ENCODE measurements at places on chromosomes 7 and 10. TPM values are rescaled to one million over a fixed set of nuclear protein-coding genes. Genes with fewer than 3 reads are reported as not detected.

The FAM200A gene
- total RNA-seq = 8.8 TPM

- DNase-seq = no peak
Observed at GRCh38 chr7:22052674-22053365, 107.1 kb upstream of the CDCA7L start.

GRCh38 chr7:83267141-83267631, 104.5 kb upstream of the PCLO start:
- DNase-seq = no peak

The MTERF1 gene
- total RNA-seq = 7.2 TPM

The GIMAP1 gene
- total RNA-seq = 4.6 TPM

- DNase-seq = no peak
Observed at GRCh38 chr7:5143935-5144903, 45.8 kb upstream of the WIPI2 start.

The RELN gene
- total RNA-seq = 1.0 TPM

The ACSM6 gene
- 7.7 TPM for total RNA-seq

GRCh38 chr10:62248465-62248864, 20.2 kb downstream of the RTKN2 start:
- no peak for DNase-seq

The IQUB gene
- total RNA-seq = 0.22 TPM

GRCh38 chr7:26348234-26348851, 56.7 kb downstream of the SNX10 start:
- DNase-seq = no peak

- peak; percentile 21 for DNase-seq
Observed at GRCh38 chr10:111086574-111086973, 9.7 kb downstream of the ADRA2A start.

- no peak for DNase-seq
Observed at GRCh38 chr10:70682920-70683600, 10.8 kb downstream of the ADAMTS14 start.

The ADAM22 gene
- 1.3 TPM for total RNA-seq

GRCh38 chr10:72948762-72949161, 5.8 kb downstream of the PLA2G12B start:
- no peak for DNase-seq

DNA sequence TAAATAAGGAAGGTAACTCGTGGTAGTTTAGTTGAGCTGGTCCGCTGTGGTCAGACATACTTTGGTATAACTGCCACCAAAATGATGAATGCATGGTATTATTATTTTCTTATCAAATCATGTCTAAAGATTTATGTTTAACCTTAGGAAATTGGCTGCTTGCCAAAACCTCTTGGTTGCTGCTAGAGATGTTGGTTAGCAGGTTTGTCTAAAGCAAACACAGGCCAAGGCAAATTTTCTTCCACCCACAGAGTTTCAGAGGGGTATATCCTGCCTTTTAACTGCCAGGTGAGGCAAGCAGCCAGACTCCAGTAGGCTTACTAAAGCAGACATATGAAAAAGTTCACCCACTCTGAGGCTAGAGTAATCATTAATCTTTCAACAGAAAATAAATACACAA, 101.4 kb downstream of the SEMA3E start:
- DNase-seq = no peak

- no peak for DNase-seq
Observed at GRCh38 chr10:29969255-29970011, 90.0 kb downstream of the JCAD start.

- no peak for DNase-seq
Observed at GRCh38 chr7:141992688-141993087, 3.0 kb upstream of the MGAM start.

The WNT2 gene
- 1.5 TPM for total RNA-seq

DNA sequence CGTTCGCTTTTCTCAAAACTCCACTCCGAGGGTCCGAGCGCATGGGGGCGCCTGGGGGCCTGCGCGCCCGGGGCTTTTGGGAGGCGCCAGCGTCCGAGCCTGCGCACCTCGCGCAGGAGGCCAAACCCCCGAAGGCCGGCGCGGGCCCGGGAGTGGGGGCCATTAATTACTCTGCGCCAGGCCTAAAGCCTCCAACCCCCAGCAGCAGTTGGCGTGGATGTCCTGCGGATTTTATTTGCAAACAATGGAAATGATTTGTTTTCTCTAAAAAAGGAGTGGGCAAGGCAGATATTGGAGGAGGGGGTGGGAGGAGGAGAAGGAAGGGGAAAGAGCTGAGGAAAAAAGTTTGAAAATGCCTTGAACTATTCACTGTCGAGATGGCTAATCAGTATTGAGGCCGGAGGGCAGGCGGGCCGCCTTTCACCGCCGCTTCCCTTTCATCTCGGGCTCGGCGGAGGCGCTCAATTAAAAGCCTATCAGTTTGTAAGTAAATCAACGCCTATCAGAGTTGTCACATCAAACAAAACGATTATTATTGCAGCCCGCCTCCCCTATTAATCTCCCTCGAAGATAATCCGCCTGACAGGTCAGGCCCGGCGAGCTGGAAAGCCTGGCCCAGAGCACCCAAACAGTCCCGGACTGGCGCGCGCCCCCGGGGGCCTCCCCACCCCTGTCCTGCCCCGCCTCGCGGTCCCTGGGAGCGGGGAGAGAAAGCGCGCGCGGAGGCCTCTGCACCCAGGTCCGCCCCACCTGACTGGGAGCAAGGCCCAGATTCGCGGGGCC, 3.4 kb upstream of the ZNF503 start:
- no peak for DNase-seq

- DNase-seq = no peak
Observed at GRCh38 chr10:14384116-14384730, 53.5 kb upstream of the FRMD4A start.

Data from lower leg skin (tissue), 4 donors.